ENCODE measurements at places on chromosomes 16 and 17.

GRCh38 chr16:21179126-21179982 is 20.9 kb downstream of the LDAF1 start:
- DNase-seq = no peak

DNA sequence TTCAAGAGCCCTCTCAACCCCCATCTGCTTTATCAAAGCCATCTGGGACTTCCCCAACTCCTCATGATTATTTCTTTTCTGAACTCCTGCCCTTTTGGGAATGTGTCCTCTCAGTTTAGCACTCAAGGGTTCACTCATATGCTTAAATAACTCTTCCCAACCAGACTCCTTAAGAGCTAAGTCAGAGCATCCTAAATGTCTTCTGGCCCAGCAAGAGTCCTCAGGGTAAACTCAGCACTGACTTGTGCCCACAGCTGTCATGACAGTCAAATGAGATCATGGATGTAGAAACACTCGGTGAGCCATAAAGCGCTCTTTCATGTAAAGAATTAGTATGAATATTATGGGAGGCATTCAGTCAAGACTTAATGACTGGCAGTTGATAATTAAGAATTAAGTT is 85.9 kb downstream of the TEX14 start:
- DNase-seq = no peak

GRCh38 chr16:79800016-79800608 is 199.6 kb upstream of the MAF start:
- no peak for DNase-seq

DNA sequence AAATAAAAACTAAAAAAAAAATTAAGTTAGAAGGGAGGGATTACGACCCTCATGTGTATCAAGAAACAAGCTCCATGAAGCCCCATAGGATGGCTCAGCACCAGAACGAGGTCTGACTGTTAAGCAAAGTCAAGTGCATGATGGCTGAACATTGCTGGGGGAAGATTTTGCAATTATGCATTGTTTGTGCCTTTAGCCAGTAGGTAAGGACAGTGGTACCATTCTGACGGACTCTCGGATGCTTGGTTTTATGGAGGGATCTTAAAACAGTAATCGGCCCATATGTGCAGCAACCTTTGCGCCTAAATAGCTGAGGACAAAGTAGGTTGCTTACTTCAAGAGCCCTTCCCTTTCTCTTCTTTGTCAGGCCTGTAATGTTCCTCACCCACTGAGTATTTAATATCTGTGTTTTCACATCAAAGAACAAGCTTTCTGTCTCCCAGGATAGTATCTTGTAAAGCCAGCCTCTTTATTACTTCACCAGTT is 186.0 kb downstream of the WWOX start:
- DNase-seq = no peak

GRCh38 chr17:80122026-80122575 is 20.7 kb downstream of the GAA start:
- no peak for DNase-seq

- no peak for DNase-seq
These were observed 3.3 kb downstream of the CLEC3A start for GRCh38 chr16:78025631-78026030.

DNA sequence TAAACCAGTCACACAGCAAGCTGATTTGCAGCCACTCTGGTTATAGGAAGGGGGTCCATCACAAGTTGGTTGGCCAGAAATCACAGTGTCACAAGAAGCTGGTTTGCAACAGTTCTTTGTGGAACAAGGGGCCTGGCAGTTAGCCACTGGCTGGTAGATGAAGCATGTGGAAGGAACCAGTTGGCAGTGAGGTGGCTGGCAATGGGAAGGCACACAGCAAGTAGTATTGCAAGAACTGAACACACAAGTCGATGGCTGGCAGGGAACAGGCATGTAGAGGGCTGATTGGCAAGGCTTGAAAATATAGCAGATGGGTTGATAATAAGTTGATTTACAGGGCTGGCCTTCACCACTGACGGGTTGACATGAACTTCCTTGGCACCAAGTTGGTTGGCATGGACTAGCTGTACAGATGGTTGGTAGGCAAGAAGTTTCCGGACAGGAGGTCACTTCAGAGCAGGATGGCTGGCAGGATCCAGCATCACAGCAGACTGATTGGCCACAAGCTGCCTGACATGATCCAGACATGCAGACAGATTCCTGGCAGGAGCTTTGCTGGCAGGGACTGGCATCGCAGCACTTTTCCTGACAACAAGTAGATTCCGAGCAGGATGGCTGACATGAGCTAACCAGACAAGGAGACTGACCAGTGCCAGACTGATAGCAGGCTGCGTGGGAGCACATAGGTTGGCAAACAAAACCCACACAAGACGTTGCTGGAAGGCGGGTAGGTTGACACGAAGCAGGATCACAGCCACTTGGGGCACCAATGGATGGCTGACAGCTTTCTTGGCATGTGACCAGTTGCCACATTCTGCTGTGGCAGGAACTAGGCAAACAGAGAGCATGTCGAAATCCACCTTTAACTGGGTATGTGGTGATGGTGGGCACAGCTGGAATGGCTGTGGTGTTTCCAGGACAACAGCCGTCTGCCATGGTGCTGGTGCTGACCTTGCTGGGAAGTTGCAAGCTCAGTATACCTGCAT is at the start of gene KRTAP29-1:
TSS of gene KRTAP29-1 (minus strand) at position 936 of the 986 bp plus-strand sequence. CDS start at position 936, 0 bp downstream.
- DNase-seq = no peak

GRCh38 chr16:29989111-29989858 is 6.1 kb downstream of the HIRIP3 start:
- DNase-seq = no peak

GRCh38 chr17:82320956-82321927 is 3.8 kb upstream of the CD7 start:
- DNase-seq = peak; percentile 47

GRCh38 chr16:67886387-67886786 is 1.7 kb downstream of the NRN1L start:
- DNase-seq = no peak

GRCh38 chr17:72338847-72339790 is 218.3 kb downstream of the SOX9 start:
- no peak for DNase-seq

DNA sequence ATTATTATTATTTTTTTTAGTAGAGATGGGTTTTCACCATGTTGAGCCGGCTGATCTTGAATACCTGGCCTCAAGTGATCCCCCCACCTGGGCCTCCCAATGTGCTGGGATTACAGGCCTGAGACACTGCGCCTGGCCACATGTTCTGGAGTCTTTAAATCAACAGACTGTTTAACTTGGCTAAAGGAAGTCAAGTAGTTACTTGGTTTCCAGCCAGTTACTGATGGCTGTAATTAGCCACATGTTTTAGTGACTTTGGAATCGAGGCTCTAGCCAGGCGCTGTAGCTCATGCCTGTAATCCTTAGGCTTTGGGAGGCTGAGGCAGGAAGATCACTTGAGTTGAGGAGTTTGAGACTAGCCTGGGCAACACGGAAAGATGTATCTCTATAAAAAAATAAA is 699.2 kb upstream of the RBFOX1 start:
- no peak for DNase-seq

DNA sequence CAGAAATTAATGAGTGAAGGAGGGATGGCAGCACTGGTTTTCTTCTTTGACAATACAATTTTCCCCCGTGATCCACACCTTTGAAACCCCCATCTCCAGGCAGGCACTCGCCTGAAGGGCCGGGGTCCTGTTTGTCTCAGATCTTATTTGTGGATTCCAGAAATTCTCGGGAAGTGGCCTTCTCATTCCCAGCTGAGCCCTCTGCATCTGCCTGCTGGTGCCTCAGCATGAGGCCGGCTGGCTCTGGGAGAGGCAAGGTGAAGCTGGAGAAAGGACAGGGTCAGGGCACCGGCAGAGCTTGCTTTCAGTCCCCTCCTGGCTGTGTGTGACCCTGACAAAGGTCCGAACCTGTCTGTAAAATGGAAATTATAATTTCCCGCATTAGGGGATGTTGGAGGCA is 35.8 kb upstream of the C1QL1 start:
- no peak for DNase-seq
